ENCODE measurements at places on chromosomes 5 and 9. TPM values are rescaled to one million over a fixed set of nuclear protein-coding genes. Genes with fewer than 3 reads are reported as not detected.

GRCh38 chr5:96752341-96753016 is 55.3 kb downstream of the ERAP1 start:
- H3K27ac ChIP-seq, result peak overlapping the region; percentile 45
- no peaks in the 10 kb centered on the region for H3K27me3 ChIP-seq
- H3K36me3 ChIP-seq, result peaks cover 91% of the 10 kb centered on the region

DNA sequence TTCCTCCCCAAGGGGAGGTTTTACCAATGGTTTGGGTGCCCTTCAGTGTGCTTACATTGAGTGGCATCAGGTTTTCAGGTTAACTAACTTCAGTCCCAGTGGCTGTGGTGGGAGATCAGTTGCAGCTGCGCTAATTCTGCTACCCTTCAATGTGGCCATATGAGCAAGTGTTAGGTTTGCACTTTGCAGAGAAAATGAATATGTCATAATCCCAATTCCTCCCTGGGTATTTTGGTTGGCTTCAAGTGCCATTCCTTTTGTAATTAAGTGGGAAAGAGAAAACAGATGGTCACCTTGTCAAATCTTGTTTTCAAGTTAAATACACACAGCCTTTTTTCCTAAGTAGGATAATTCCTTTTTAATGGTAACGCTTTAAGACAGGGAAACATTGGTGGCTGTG is 236.2 kb downstream of the TLE4 start:
- H3K4me1 ChIP-seq, result peaks cover 11% of the 10 kb centered on the region
- H3K27ac ChIP-seq, result no peak overlapping the region
- no peaks in the 10 kb centered on the region for H3K27me3 ChIP-seq
- no peak for DNase-seq
- H3K36me3 ChIP-seq, result no peaks in the 10 kb centered on the region
- no peak overlapping the region for H3K4me3 ChIP-seq

GRCh38 chr5:11377896-11378295 is 526.4 kb downstream of the CTNND2 start:
- H3K36me3 ChIP-seq, result no peaks in the 10 kb centered on the region
- H3K27ac ChIP-seq, result no peak overlapping the region
- no peaks in the 10 kb centered on the region for H3K4me1 ChIP-seq
- DNase-seq, result no peak
- no peaks in the 10 kb centered on the region for H3K27me3 ChIP-seq

- no peaks in the 10 kb centered on the region for H3K27me3 ChIP-seq
- no peaks in the 10 kb centered on the region for H3K36me3 ChIP-seq
- H3K4me1 ChIP-seq, result no peaks in the 10 kb centered on the region
- H3K27ac ChIP-seq, result no peak overlapping the region
- H3K4me3 ChIP-seq, result no peak overlapping the region
- no peak for DNase-seq
Measured at GRCh38 chr9:131982671-131983239, 96.9 kb downstream of the MED27 start.

- H3K4me1 ChIP-seq, result no peaks in the 10 kb centered on the region
- H3K27ac ChIP-seq, result no peak overlapping the region
- no peaks in the 10 kb centered on the region for H3K27me3 ChIP-seq
- no peak overlapping the region for H3K4me3 ChIP-seq
- no peak for DNase-seq
Measured at GRCh38 chr5:170441393-170441784, 52.2 kb upstream of the KCNMB1 start.

GRCh38 chr9:133727876-133728441 is 10.2 kb downstream of the SARDH start:
- no peaks in the 10 kb centered on the region for H3K4me1 ChIP-seq
- no peaks in the 10 kb centered on the region for H3K36me3 ChIP-seq
- no peak overlapping the region for H3K27ac ChIP-seq
- H3K27me3 ChIP-seq, result no peaks in the 10 kb centered on the region
- DNase-seq, result no peak
- no peak overlapping the region for H3K4me3 ChIP-seq

DNA sequence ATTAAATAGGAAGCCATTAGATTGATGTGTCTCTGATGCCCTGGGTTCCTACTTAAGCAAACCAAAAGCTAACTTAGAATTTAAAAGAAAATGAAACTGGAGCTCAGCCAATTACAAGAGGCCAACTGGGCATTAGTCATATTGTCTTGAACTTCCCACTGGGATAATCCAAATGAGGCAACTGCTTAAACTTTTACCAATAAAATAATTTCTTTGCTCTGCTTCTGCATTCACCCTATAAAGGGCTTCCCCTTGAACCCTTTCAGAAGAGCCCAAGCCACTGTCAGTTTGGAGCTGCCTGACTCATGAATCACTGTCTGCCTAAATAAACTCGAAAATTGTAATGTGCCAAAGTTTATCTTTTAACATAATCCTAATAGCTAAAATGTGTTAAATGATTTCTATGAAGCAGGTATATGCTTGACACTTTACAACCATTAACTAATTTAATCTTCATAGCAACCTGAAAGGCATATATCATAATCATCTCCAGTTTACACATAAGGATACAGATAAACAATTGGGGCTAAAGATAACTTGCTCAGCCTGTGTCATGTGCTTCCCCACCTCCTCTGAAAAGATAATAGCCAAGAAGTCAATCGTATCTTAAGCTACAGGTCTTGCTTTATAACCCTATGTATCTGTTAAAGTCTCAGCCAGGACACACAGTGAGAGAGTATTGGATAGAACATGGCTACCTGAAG is 11.5 kb downstream of the GPR150 start:
- H3K4me1 ChIP-seq, result peaks cover 12% of the 10 kb centered on the region
- DNase-seq, result no peak
- H3K27me3 ChIP-seq, result no peaks in the 10 kb centered on the region
- no peak overlapping the region for H3K4me3 ChIP-seq
- H3K27ac ChIP-seq, result no peak overlapping the region
- H3K36me3 ChIP-seq, result no peaks in the 10 kb centered on the region

DNA sequence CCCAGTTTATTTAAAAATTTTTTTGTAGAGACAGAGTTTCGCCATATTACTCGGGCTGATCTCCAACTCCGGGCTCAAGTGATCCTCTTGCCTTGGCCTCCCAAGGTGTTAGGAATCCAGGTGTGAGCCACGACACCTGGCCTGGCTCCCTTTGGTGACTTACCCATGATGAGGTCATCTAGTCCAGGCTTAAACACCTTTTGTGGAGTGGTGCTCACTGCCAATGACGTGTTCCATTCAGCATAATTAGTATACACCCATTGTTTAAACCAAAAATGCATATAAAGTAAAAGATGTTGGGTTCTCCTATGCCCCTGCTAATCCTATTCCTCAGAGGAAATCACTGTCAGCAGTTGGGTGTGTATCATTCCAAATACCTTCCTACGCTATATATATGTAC is 91.0 kb downstream of the HSPA4 start:
- H3K36me3 ChIP-seq, result no peaks in the 10 kb centered on the region
- no peak for DNase-seq
- no peak overlapping the region for H3K27ac ChIP-seq
- no peaks in the 10 kb centered on the region for H3K27me3 ChIP-seq
- H3K4me3 ChIP-seq, result no peak overlapping the region
- no peaks in the 10 kb centered on the region for H3K4me1 ChIP-seq

GRCh38 chr9:119372951-119373350 is 3.7 kb upstream of the BRINP1 start:
- H3K27me3 ChIP-seq, result peaks cover 46% of the 10 kb centered on the region
- no peak for DNase-seq
- H3K4me3 ChIP-seq, result no peak overlapping the region
- H3K36me3 ChIP-seq, result no peaks in the 10 kb centered on the region
- no peak overlapping the region for H3K27ac ChIP-seq

DNA sequence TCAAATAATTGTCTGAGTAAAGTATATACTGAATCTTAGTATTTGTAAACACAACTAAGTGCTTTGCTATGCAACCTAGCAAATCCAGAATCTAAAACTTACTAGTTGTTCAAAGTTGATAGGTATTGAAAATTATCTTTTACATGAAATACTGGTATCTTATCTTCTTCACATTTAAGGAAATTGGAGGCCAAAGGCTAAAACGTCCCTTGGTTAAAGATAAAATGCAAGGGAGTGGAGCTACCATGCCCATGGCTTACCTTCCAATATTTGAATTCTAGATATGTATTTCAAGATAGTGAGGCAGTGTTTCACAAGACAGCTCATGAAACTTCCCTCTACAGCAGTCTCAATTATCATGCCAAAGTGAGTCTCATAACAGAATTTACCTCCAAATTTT is 373.5 kb downstream of the KIAA0825 start:
- DNase-seq, result no peak
- no peak overlapping the region for H3K27ac ChIP-seq
- H3K4me1 ChIP-seq, result no peaks in the 10 kb centered on the region
- no peak overlapping the region for H3K4me3 ChIP-seq

GRCh38 chr5:125057912-125058826 is 311.7 kb upstream of the ZNF608 start:
- no peaks in the 10 kb centered on the region for H3K36me3 ChIP-seq
- no peaks in the 10 kb centered on the region for H3K27me3 ChIP-seq
- no peak overlapping the region for H3K4me3 ChIP-seq
- no peaks in the 10 kb centered on the region for H3K4me1 ChIP-seq
- H3K27ac ChIP-seq, result peak overlapping the region; percentile 2

- H3K4me1 ChIP-seq, result no peaks in the 10 kb centered on the region
- H3K36me3 ChIP-seq, result no peaks in the 10 kb centered on the region
- DNase-seq, result no peak
- no peaks in the 10 kb centered on the region for H3K27me3 ChIP-seq
Measured at GRCh38 chr9:120187758-120188157, 392.2 kb downstream of the CDK5RAP2 start.

DNA sequence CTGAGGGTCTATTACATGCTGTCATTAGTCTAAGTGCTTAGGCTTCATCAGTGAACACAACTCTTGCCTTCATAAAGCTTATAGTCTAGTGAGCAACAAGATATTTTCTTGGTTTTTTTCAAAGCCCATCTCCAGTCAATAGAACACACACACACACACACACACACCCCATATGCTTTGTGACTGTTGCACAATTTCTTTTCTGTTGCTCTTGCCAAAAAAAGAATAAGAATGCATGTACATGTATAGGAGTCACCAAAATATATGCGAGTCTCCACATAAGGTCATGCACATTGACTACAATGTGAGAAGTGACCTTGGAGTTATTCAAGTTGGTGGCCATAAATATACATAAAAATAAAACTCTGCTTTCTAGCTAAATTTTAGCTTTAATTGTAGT is 351.5 kb upstream of the TLE4 start:
- DNase-seq, result no peak
- no peak overlapping the region for H3K4me3 ChIP-seq
- no peaks in the 10 kb centered on the region for H3K27me3 ChIP-seq
- no peaks in the 10 kb centered on the region for H3K4me1 ChIP-seq
- no peak overlapping the region for H3K27ac ChIP-seq
- no peaks in the 10 kb centered on the region for H3K36me3 ChIP-seq

- no peaks in the 10 kb centered on the region for H3K4me1 ChIP-seq
- no peaks in the 10 kb centered on the region for H3K27me3 ChIP-seq
- H3K36me3 ChIP-seq, result no peaks in the 10 kb centered on the region
- H3K27ac ChIP-seq, result peak overlapping the region; percentile 58
- H3K4me3 ChIP-seq, result peak overlapping the region; percentile 53
- peak; percentile 94 for DNase-seq
Measured at GRCh38 chr9:83219154-83219923, 156.4 kb upstream of the RASEF start.

DNA sequence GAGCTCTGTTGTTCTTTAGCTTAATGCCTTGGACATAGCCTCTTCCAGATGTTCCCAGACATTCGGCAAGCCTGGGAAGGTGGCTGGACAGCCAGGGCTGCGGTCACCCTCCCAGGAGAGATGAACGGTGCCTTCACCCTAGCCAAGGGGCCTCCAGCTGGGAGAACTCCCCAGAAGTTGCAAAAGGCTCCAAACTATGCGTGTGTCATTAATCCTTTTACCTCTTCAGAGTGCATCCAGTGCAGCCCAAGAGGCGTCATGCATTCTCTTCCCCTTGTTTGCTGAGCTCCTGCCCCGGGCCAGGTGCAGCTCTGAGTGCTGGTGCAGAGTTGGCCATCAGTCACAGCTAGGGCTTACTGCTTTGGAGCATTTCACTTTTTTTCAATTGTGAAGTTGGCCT is 22.8 kb downstream of the HMCN2 start:
- no peaks in the 10 kb centered on the region for H3K36me3 ChIP-seq
- H3K27me3 ChIP-seq, result peaks cover 32% of the 10 kb centered on the region
- no peak for DNase-seq
- H3K4me1 ChIP-seq, result peaks cover 8% of the 10 kb centered on the region
- no peak overlapping the region for H3K4me3 ChIP-seq

GRCh38 chr5:73143716-73144115 is 23.3 kb downstream of the TMEM171 start:
- no peaks in the 10 kb centered on the region for H3K36me3 ChIP-seq
- no peaks in the 10 kb centered on the region for H3K4me1 ChIP-seq
- H3K27ac ChIP-seq, result no peak overlapping the region
- peaks cover 15% of the 10 kb centered on the region for H3K27me3 ChIP-seq
- no peak overlapping the region for H3K4me3 ChIP-seq
- DNase-seq, result no peak

- no peaks in the 10 kb centered on the region for H3K4me1 ChIP-seq
- no peak overlapping the region for H3K4me3 ChIP-seq
- DNase-seq, result no peak
- peaks cover 30% of the 10 kb centered on the region for H3K27me3 ChIP-seq
Measured at GRCh38 chr9:135975834-135976233, 14.7 kb upstream of the UBAC1 start.

DNA sequence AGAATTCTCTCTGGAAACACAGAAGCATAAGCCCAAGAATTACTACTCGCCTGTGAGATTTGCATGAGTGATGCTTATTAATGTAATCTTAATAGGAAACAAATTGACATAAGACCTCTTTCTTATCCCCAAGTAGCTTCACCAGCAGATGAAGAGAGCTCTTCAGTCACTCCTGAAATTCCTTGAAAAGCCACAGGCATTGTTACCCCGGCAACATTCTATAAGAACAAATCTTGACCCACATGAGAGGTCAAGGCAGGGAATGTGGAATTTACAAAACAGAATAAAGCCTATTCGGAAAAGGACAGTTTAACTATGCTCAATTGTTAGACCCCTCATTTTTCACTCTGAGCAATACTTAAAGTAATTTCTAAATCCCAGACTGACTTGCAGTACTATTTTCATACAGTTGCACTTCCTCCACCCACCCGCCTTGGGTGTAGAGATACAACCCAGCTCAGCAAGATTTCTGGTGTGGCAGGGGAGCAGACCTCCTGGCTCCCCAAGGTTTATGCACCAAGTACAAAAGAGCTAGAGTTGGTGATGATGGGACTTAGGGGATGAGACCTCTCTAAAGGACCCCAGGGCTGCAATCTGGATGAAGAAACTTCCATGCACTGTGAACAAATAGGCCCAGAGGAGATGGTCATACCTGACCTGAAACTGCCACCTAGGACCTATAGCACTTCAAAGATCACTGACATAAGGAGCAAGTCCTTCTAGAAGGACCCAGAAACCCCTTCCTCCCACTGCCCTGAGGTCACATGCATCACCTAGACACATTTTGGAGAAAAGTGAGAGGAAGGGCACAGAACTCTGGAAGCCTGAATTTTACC is 242.1 kb downstream of the ZNF608 start:
- no peak overlapping the region for H3K4me3 ChIP-seq
- DNase-seq, result no peak
- no peaks in the 10 kb centered on the region for H3K4me1 ChIP-seq
- no peaks in the 10 kb centered on the region for H3K36me3 ChIP-seq

The POLR3G gene
- 2.0 TPM for total RNA-seq

The CARTPT gene
- total RNA-seq, result not detected

The PALM2AKAP2 gene
- total RNA-seq, result 24.4 TPM

The C9 gene
- total RNA-seq, result 0.58 TPM

The PURA gene
- 25.0 TPM for total RNA-seq

The GPR151 gene
- total RNA-seq, result not detected

The TLR4 gene
- 24.8 TPM for total RNA-seq

The NTRK2 gene
- 0.29 TPM for total RNA-seq

The MED22 gene
- 21.8 TPM for total RNA-seq

The TSLP gene
- 0.70 TPM for total RNA-seq

The FAM81B gene
- 0.90 TPM for total RNA-seq

The SLIT3 gene
- total RNA-seq, result 77.1 TPM
